Stimulated activated CD4-positive, alpha-beta T cell treated with anti-CD3 and anti-CD28 coated beads, Interleukin-12 subunit alpha, Interleukin-12 subunit beta, amount 100 ng/mL, for 48 hours (primary cell): ENCODE measurements at places on chromosomes 12 and 14.
A peak's percentile ranks its signal among the peaks of the same experiment; 100 is the strongest.

- no peak for DNase-seq
Measured at GRCh38 chr12:76916170-76916540, 37.3 kb upstream of the CSRP2 start.

GRCh38 chr14:102317564-102318248 is 1.8 kb upstream of the ZNF839 start:
- no peak for DNase-seq

- DNase-seq: no peak
Measured at GRCh38 chr12:76866726-76867125, 12.1 kb downstream of the CSRP2 start.

GRCh38 chr12:121980191-121980891 is 41.3 kb upstream of the BCL7A start:
- DNase-seq: no peak

DNA sequence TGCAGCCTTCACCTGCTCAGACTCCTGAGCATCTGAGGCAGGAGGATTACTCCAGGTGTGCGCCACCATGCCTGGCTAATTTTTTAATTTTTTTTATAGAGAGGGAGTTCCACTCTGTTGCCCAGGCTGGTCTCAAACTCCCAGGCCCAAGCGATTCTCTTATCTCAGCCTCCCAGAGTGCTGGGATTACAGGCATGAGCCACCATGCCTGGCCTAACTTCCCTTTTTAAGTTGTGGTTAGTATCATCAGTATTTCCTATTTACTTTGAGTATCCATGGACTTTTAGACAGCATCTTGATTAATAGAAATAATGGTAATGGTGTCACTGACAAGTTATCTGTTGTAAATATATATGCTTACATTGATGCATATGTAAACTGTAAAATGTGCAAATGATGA is 116.9 kb downstream of the FGD4 start:
- DNase-seq: no peak

- no peak for DNase-seq
Measured at GRCh38 chr12:3081886-3082285, 4.7 kb downstream of the TSPAN9 start.

DNA sequence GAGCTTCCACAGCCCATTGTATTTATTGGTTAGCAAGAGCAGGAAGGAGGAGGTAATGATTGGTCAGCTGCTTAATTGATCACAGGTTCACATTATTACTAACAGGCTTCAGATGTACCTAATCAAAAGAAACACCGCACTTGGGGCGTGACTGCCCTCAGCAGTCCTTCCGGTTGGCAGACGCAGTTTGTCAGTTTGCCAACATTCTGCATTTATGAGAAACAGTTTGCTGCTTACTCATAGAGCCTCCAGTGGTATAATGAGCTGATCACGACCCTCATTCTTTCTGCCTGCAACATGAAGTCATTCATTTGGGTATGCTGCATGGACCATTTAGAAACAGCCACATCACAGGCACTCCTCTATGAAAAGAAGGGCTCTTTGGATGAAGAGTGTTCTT is 42.5 kb upstream of the PPM1H start:
- no peak for DNase-seq

GRCh38 chr12:55745361-55746173 is 2.6 kb downstream of the GDF11 start:
- DNase-seq: no peak

DNA sequence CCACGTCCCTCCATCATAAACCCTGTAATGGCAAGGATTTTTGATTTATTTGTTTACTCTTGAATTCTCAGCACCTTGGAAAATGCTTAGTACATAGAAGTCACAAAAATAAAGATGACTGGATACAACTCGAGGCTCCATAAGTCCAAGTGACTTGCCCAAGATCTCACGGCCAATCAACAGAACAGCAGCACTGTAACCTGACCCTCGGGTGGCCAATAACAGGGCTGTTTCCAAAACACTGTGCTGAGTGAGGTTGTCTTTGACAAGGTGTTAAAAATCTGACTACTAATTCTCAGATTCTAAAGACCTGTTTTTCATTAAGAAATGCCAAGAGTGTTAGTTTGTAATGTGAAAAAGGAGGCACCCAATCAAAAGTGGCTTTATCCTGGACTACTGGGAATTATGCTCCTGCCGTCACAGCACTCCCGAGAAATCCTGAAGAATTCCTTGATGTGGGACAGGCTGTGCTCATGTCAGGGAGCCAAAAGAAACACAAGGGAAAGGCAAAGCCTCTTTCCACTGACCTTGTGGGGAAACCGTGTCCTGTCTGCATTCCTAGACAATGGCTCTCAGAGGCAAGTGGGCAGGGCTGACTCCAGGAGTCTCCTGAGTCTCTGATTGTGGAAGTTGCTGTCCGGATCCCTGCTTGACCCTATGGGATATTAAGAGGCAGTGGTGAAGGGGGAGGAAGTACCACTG is 204.7 kb upstream of the PELI2 start:
- no peak for DNase-seq

DNA sequence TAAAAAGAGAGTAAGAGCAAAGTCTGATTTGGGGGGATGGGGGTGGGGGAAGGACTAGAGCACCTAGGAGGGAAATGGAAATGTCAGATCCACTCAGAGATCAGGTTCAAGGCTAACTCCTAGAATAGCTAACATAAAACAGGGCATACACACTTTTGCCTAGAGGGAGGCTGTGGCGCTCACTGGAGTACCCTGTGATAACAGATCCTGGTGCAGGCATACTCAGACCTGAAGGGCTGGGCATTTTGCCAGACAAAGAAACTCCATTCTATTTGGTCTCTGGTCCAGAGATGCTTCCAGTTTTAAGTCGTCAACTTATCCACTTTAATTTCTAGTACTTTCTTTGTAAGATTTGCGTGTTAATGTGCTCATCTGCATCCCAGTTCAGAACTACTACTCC is 5.8 kb downstream of the CTDSP2 start:
- no peak for DNase-seq

DNA sequence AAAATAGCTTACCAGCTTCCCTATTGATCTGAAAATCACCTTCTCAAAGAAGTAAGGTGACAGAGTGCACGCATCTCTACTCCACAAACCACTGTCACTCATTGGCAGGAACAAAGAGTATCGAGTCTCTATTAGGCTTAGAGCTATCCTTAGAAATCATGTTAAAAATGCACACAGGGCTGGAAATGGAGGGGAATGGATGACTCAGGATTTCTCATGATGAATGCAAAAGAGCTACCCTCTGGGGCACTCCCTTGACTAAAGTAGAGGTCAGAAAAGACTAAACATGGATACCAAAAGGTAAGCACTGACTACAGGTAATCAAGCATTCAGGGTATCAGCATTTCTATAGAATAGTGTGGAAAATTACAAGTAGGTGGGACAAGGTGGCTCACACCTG is 96.1 kb upstream of the ANO4 start:
- DNase-seq: no peak

- no peak for DNase-seq
Measured at GRCh38 chr12:64824130-64824499, 332 bp upstream of the TBC1D30 start.

GRCh38 chr12:116916714-116917114 is 6.0 kb downstream of the FBXW8 start:
- no peak for DNase-seq

GRCh38 chr14:67411820-67412421 is at the start of gene PLEK2:
Gene PLEK2, minus strand, starts transcription at chr14:67412165. Its CDS starts 106 bp downstream, at chr14:67412059.
- DNase-seq: peak; percentile 30

- DNase-seq: peak; percentile 14
Measured at GRCh38 chr12:18165422-18165871, 75.5 kb upstream of the RERGL start.

DNA sequence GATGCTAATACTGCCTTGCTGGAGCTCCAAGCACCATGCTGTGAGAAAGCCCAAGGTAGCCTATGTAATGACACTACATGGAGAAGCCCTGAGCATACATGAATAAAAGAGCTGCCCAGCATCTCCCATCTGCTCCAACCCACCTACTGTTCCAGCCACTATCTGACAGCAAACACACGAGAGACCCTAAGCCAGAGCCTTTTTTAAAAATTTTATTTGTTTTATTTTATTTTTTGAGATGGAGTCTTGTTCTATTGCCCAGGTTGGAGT is 95.2 kb upstream of the PRICKLE1 start:
- no peak for DNase-seq

GRCh38 chr14:22465201-22465840 is 123.7 kb downstream of the DAD1 start:
- no peak for DNase-seq

DNA sequence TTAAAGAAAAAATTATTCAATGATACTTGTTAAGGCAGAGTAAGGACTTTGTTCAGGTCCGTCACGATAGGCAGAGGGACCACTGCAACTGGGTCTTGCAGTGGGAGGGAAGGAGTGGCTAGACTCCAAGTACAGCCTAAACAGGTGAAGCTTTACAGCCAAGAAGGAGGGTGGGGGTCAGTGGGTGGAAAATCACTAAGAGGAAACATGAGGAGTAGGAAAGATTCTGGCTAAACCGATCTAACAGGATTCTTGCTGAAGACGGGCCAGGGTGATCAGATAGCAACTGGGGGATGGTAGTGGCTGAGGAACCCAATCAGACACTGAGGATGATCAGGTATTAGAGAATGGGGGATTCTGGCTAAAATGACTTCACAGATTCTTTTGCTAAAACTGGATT is 100.2 kb downstream of the TTC7B start:
- DNase-seq: no peak

GRCh38 chr14:34252227-34252626 is 209.8 kb downstream of the SPTSSA start:
- no peak for DNase-seq

GRCh38 chr12:106632797-106633450 is 50.1 kb downstream of the RFX4 start:
- no peak for DNase-seq

DNA sequence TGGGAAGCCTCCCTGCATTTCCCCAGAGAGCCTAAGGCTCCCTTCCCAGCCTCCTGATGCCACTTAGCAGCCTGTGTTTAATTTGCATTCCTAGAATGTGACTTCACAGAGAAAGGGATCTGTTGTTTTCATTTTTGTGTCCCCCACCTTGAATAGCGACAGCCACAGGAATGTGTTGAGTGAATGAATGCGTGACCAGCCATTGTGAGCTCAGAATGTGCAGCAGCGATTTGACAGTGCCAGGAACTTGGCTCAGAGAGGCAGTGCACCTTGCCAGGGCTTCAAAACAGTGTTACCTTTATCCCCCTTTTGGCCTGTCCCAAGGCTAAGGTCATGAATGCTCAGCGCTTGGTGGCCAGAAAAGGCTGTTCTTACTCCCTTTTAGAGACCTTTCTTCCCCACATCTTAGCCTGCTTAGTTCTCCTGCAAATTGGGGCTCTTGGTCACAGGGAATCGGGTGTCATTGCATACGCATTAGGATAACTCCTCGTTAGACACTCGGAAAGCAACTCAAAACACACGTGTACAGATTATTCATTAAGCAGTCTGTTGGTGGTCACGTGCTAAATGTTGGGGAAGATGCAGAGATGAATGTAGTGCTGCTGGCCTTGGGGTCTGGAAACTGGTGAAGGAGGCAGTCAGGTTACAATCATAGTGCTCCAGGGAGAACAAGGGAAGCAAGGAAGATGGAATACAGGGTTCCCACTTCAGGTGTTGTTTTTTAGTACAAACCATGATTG is 9.8 kb downstream of the NTF3 start:
- no peak for DNase-seq

GRCh38 chr14:55303125-55303499 is 31.9 kb downstream of the FBXO34 start:
- DNase-seq: no peak

DNA sequence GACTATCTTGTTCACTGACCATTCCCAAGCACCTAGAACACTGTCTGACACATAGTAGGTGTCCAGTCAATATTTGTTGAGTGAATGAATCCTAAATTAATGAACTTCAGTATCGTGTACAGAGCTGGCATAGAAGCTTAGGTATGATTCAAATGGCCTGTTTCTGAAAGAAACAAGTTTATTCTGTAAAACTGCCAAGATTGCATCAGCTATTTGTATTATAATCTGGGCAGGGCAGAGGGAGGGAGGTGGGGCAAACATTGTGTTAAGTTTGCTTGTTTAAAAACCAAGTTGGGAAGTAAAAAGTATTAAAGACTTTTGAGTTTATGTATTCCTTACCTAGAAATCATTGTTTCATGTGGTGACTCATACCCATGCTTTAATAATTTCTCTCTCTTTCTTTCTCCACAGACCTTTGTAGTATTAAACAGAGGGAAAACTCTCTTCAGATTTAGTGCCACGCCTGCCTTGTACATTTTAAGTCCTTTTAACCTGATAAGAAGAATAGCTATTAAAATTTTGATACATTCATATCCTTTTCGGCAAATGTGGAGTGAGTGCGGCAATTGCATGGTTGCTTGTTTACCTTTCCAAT is 92.8 kb downstream of the SCN8A start:
- no peak for DNase-seq

DNA sequence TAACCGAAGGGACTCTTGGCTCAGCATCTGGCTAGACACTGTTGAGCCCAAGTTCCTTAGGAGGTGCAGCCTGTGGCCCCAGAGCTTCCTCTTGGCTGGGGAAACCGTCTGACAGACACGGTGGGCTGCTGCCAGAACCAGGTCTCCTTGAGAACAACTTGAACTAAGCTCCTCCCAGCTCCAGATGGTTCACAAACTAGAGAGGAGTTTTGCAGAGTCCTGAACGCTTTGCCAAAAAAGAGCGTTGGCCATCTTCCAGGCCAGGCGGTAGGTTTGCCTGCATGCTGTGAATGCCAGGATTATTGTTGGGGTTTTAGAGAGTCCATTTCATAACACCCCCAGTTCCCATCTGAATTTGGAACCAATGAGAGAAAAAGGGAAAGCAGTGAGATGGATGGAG is 399.8 kb downstream of the RGS6 start:
- no peak for DNase-seq

DNA sequence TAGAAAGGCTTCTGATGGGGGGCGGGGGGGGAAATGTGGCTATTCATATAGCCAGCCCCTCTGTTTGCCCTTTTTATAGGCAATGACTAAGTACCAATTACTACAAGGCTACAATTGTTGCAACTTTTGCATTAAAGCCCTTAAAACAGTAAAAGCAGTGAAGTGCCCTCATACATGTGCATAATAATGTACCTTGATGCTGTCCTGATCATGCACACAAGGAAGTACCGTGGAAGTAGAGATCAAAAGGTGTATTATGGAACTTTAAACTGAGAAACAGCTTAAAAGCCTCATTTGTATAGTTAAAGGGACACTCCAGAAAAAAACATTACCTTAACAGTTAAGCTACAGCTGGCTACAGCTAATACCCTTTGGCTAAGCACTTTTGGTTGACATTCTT is 111.8 kb downstream of the PLEKHG7 start:
- DNase-seq: no peak

GRCh38 chr12:70190262-70191010 is 52.8 kb upstream of the CNOT2 start:
- DNase-seq: no peak

GRCh38 chr12:48032597-48032996 is 28.3 kb upstream of the COL2A1 start:
- no peak for DNase-seq
